ENCODE measurements at places on chromosomes 5 and 9.

DNA sequence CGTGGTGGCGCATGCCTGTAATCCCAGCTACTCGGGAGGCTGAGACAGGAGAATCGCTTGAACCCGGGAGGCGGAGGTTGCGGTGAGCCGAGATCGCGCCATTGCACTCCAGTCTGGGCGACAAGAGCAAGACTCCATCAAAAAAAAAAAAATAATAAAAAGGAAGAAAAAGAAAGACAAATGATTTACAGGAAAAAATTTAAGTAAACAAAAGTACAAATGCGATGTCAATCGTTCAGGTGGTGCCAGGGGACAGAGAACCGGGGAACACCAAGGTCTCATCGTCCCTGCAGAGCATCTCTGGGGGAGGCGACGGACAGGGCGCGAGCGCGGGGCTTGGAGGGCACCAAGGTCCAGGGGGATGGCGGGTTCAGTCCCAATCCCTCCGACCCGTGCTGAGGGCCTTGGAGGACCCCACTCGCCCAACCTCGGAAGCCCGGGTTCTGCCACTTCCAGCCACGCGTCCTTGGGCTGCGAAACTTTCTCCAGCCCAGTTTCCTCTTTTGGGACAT is 607 bp upstream of the HNRNPAB start:
- DNase-seq = peak; percentile 41

GRCh38 chr9:124969401-124969800 is 28.5 kb upstream of the GOLGA1 start:
- DNase-seq = no peak

DNA sequence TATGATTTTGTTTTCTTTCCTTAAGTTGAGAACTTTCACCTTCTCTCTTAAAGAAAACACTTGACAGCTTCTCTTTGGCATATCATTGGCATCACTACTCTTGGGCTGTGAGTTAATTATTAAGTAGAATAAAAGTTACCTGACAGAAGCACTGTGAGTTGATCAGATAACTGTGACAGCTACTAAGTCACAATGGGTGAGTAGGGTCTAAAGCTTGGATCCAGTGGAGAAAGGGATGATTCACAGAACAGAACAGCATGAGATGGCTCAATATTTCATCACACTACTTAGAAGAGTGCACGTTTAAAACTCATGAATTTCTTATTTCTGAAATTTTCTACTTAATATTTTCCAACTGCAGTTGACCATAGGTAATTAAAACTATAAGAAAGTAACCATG is 268.5 kb upstream of the NMUR2 start:
- DNase-seq = no peak

DNA sequence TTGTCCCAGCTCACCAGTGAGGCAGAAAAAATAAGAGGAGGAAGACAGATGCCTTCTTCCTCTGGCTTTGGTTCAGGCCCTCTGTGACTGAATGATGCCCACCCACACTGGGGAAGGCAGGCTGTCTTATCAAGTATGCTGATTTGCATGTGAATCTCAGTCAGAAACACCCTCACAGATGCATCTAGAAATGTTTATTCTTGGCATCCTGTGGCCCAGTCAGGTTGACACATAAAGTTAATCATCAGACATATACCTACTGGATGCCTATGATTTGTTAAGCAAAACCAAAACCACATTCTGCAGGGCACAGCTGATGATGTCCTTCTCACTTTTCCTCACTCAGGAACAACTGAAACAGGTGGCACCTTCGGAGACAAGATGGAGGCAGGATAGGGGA is 243.4 kb upstream of the KCNN2 start:
- DNase-seq = no peak

DNA sequence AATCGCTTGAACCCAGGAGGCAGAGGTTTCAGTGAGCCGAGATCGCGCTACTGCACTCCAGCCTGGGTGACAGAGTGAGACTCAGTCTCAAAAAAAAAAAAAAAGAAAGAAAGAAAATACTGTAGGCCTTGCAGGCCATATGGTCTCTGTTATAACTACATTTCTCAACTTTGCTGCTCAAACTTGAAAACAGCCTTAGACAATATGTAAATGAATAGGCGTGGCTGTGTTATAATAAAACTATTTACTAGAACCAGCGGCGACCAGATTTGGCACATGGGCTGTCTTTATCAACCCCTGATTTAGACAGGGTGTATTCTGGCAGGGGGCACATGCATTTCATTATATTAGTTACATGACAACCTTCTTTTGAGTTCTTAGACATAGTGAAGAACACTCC is 130.0 kb downstream of the C9orf152 start:
- no peak for DNase-seq

- DNase-seq = no peak
Measured at GRCh38 chr9:100554935-100555401, 22.9 kb upstream of the CAVIN4 start.

GRCh38 chr5:42719034-42719433 is 37.6 kb upstream of the CCDC152 start:
- DNase-seq = no peak

DNA sequence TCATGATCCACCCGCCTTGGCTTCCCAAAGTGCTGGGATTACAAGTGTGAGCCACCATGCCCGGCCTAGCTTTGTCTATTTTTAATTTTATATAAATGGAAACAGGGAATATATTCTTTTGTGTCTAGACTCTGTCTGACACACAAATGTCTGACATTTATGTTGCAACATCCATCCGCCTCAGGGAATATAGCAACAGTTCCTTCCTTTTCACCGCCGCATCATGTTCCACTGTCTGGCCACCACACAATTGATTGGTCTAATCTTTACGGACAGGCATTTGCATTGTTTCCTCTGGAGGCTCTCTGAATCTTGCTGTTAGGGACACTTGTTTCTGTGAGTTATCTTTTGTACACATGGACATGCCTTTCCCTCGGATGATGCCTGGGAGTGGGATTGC is 20.1 kb upstream of the TBC1D9B start:
- DNase-seq = no peak

- DNase-seq = no peak
Measured at GRCh38 chr5:116754556-116754955, 179.9 kb upstream of the SEMA6A start.

DNA sequence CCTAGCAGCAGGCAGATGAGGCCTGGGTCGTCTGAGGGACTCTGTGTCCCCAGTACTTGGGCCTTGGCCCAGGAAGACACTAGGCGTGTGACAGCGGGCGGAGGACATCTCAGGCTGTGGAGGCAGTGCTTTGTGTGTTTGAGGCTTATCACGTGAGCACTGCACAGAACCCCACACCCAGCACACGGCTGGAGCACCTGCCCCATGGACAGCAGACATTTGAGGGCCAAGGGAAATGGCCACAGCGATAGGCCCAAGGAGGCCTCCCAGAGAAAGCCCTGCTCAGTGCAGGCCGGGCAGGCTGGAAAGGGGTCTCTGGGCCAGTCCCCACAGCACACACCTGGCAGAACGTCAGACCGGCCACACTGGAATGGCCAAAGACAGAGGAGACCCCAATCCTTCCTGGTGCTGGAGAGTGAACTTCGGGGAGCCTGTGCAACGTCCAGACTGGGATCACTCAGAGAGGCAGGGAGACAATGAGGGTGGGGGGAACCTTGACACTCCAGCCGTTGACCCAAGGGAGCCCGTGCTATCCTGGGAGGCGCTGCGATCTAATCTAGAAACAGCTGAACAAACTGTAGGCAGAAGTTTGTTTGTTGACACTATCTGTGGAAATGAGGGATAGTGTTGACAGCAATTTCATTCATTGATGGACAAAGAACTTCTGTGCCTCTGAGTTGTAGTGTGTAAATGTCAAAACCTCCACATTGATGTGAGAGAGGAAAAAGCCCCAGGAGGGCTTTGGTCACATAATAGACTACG is 19.6 kb upstream of the FLT4 start:
- no peak for DNase-seq

DNA sequence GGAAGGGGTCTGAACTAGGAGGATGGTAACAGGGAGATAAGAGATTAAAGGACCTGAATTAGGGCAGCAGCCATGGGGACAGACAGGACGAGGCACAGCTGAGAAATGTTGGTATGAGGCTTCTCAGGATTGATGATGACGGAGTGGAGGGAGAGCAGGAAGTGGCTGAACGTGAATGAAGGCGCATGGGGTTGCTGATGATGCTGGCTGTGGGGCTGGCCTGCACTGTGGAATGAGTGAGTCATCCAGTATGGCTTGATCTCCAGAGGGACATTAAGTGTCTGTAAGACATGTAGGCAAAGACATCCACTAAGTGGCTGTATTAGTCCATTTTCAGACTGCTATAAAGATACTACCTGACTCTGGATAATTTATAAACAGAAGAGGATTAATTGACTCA is 256.4 kb downstream of the ICE1 start:
- no peak for DNase-seq

DNA sequence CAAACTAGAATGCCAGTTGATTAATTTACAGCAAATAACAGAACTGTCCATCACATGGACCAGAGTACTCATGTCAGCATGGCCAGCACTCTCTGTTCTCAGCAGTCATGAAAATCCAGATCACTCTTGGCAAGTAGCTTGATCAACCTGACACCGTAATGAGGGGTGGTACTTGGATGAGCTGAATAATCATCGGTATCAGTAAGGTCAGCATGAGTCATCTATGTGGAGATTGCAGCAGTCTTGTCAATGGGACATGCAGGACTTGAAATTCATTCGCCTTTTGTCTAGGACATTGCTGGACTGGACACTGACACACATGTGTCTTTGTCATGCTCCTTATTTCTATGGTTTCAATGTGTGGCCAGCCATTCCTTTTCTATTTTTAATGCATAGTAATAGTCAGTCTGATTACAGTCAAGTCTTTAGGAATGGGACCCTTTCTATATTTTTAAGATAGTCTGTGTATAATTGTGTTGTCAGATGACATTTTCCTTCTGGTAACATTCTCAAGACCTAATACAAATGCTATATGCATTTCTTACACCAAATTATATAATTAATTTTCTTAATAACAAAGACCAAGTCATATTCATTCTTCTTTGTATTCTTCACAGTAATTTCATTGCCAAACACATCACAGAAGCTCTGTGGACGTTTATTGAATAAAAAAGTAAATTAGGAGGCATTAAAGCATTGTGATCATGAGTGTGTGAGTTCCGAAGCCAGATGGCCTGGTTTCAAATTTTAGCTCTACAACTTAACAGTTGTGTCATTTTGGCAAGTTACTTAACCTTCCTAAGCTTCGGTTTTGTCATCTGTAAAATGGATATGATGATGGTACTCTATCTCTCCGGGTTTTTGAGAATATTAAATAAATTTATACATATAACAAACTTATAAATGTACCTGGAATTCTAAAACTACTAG is 57.4 kb downstream of the ADAMTSL1 start:
- DNase-seq = no peak

- DNase-seq = no peak
Measured at GRCh38 chr5:57529864-57530263, 47.3 kb upstream of the ACTBL2 start.

DNA sequence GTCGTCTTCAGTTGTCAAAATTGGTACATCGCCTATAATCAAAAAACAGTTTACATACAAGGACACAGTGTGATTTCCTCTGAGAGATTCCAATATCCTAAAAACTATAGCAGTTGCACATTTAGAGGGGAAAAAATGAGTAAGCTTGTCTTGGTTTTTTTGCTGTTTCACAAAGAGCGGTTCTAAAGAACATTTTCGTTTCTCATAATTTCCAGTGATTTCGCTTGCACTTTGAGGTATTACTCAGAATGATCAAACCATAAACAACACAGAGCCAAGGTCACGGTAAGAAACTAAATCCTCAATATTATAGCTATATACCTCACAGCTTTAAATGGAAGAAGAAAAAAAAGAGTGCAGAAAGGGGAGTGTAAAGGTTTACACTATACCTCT is 861 bp downstream of the MTX3 start:
- no peak for DNase-seq

- DNase-seq = no peak
Measured at GRCh38 chr5:57698802-57699201, 216.2 kb upstream of the ACTBL2 start.

DNA sequence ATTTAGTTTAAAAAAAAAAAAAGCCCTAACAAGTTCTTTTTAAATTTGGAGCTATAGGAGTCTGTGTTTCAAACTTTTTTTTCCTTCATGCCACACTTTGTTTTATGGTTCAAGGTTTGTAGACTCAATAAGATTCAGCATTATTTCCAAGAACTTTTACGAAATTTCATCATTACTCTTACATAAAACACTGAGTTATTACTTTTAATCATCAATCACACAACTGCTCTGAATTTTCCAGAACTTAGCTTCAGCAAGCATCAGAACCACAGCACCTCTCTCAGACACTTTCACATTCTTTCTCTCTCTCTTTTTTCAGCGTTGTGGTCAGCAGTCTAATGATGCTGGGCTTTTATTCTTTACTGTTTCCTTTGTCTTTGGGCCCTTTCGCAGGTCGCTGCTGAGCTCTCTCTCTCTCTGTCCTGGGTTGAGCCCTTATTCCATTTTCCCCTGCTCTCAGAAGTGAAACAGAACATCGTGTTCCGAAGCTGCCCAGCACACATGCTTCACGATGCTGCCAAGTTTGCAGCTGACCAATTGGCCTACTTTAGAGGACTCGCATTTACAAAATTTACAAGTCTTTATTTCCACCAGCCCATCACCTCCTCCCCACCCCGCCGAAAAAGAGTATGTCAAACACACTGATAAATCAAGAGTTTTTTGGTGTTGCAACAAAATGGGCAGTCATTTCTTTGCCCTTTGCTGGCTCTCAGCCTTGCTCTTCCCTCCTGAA is 44.6 kb upstream of the PIK3R1 start:
- no peak for DNase-seq

DNA sequence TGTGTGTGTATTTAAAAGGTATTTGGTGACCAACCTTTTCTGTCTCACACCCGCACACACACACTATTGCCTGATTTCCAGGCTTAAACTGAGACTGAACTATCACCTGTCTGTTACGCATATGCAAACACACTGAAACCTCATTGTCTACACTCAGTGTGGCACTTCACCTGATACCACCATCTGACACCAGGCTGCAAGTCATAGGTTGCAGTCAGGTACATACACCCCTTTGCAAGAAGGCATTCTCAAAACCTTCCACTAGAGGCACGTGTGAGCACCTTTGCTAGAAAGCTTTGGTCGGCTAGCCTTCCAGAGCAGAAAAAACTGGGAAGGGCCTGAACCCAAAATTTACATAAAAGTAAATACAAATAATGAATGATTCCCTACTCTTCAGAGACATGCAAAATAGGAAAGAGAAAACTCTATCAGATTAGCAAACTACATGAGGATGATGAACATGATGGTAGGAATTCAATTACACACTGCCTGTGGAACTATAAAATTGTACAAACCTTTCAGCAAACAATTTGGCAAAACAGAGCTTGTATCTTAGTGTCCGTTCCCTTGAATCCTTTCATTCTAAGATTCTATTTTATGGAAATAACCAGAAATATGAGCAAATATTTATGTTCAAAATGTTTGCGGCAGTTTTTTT is 5.9 kb upstream of the FOXD1 start:
- peak; percentile 49 for DNase-seq

- no peak for DNase-seq
Measured at GRCh38 chr5:171595801-171596231, 176.4 kb downstream of the FGF18 start.

DNA sequence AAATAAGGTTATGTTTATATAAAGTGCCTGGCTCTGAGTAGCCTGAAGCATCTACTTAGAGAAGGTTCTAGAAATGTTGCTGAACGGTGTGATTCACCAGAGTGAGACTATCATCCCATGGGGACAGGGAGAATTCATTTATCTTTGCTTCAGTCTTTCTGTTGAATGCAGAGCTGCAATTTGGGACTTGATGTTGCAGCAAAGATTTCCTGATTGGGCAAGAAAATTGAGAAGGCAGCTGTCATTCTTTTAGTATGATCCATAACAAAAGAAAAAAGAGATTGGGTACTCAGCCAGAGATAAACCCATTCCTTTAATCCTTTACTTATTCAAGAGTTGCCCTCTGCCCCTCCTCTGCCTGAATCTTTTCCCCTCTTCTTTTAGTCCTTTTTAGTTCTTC is 456.3 kb upstream of the WWC1 start:
- DNase-seq = no peak

GRCh38 chr5:135565266-135565665 is 13.5 kb downstream of the CXCL14 start:
- DNase-seq = no peak

Data from activated naive CD4-positive, alpha-beta T cell treated with anti-CD3 and anti-CD28 coated beads for 36 hours (primary cell).